Trophoblast cell (in vitro differentiated cells and primary cell): ENCODE measurements at places on chromosomes 12 and 14.
A peak's percentile ranks its signal among the peaks of the same experiment; 100 is the strongest.

DNA sequence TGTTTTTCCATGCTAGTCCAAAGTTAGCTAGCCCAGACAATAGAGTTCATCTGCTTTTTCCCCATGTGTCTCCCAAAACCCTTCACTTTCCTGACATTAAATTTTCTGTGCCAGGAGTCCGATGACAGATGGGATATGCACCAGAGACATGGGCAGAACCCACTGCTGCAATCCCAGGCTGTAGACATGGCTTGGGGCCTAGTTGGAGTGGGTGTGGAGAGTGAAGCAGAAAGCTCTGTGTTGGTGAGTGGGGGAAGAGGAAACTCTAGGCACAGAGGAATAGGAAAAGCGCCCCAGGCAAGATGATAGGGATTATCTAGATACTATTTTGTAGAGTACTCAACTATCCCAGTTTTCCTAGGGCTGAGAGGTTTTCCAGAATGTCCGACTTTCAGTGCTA is 4.8 kb upstream of the KRT74 start:
- no peaks in the 10 kb centered on the region for H3K36me3 ChIP-seq
- H3K4me3 ChIP-seq, result no peak overlapping the region
- no peaks in the 10 kb centered on the region for H3K27me3 ChIP-seq
- peaks cover 5% of the 10 kb centered on the region for H3K4me1 ChIP-seq
- no peak for DNase-seq

DNA sequence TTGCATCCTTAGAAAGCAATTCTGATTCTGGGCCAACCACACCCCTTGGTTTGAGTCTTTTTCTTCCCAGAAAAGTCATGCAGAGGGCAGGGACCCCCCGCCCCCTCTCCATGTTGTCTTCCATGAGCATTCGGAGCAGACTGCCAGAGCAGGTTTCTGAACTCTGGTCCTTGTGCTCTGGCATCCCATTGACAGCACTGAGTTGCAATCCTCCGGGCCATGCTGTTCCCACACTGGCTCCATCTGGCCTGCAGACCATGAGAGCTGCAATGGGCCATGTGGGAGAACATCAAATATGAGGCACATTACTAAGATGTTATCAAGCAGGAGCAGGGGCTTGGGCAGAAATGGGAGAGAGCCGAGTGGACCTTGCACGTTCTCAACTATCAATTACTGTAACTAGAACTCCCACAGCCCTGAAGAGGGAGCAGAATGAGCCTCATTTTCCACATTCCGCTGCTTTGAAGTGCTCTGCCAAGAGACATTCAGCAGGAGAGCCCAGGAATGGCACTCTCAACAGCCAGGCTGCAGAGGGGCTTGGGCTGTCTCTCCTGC is 157.4 kb downstream of the STXBP6 start:
- no peak overlapping the region for H3K4me3 ChIP-seq
- DNase-seq, result no peak
- no peaks in the 10 kb centered on the region for H3K36me3 ChIP-seq
- H3K4me1 ChIP-seq, result no peaks in the 10 kb centered on the region

GRCh38 chr12:111401167-111401605 is 4.5 kb upstream of the SH2B3 start:
- H3K4me1 ChIP-seq, result peaks cover under 1% of the 10 kb centered on the region
- H3K27me3 ChIP-seq, result no peaks in the 10 kb centered on the region
- no peak for DNase-seq
- H3K36me3 ChIP-seq, result no peaks in the 10 kb centered on the region

GRCh38 chr12:27785882-27786570 is 6.0 kb upstream of the MANSC4 start:
- peaks cover 4% of the 10 kb centered on the region for H3K4me1 ChIP-seq
- H3K27me3 ChIP-seq, result no peaks in the 10 kb centered on the region
- H3K4me3 ChIP-seq, result no peak overlapping the region

GRCh38 chr12:24748326-24748725 is 200.6 kb downstream of the BCAT1 start:
- no peak for DNase-seq
- H3K27me3 ChIP-seq, result no peaks in the 10 kb centered on the region
- no peaks in the 10 kb centered on the region for H3K36me3 ChIP-seq
- H3K4me3 ChIP-seq, result no peak overlapping the region
- no peaks in the 10 kb centered on the region for H3K4me1 ChIP-seq

DNA sequence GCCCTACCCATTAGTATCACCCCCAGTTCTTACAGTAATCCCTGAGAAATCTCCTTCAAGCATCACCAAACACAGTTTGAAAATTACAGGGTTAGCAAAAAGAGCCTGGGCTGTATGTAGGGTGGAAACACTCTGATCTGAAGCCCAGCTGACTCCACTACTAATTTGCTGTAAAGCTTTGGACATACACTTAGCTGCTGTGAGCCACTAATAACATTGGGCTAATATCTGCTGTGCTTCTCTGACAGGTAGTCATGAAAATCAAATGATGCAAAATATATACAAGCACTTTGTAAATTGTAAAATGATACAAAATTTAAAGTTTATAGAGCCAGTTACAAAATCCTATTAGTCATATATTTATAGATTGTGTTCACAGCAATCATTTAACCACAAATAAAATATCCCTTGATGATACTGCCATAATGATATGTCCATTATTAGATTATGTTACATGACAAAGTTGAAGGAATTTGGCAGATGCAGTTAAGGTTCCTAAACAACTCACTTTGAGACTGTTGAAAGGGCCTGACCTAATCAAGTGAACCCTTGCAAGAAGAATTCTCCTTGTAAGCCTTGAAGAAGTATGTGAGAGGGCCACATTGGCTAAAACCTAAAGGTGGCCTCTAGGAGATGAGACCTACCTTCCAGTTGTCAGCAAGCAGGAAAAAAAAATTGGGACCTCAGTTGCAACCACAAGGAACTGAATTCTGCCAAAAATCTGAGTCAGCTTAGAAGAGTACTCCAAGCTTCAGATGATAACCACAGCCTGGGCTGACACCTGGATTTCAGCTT is 19.0 kb downstream of the TWF1 start:
- H3K4me3 ChIP-seq, result no peak overlapping the region
- H3K36me3 ChIP-seq, result peaks cover 3% of the 10 kb centered on the region
- no peak for DNase-seq
- H3K27ac ChIP-seq, result no peak overlapping the region

DNA sequence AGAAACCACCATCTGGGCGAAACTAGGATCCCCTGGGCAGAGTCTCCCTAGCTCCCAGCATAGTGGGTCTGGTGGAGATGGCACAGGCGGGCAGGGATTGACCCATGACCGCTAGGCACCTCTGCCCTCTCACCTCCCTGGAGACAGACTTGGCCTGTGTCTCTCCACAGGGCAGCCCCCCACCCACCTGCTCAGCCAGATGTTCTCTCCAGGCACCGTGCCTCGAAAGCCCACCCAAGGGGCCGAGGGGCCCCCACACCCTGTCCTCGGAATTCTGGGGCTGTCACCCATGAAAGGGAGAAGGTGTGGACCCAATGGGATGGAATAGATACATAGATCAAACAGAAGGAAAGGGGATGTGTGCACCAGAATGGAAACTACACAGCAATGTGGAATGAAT is 229.1 kb upstream of the RTL1 start:
- no peaks in the 10 kb centered on the region for H3K4me1 ChIP-seq
- no peaks in the 10 kb centered on the region for H3K27me3 ChIP-seq
- no peak overlapping the region for H3K27ac ChIP-seq
- DNase-seq, result no peak
- no peak overlapping the region for H3K4me3 ChIP-seq
- H3K36me3 ChIP-seq, result no peaks in the 10 kb centered on the region

- H3K27me3 ChIP-seq, result peaks cover 5% of the 10 kb centered on the region
- peaks cover 9% of the 10 kb centered on the region for H3K4me1 ChIP-seq
- peak; percentile 77 for DNase-seq
- peak within 1 kb of the TSS; percentile 71 for H3K4me3 ChIP-seq
- H3K27ac ChIP-seq, result no peak within 1 kb of the TSS
- H3K36me3 ChIP-seq, result no peaks in the 10 kb centered on the region
Observed at GRCh38 chr12:105084251-105085250, at the start of gene ALDH1L2. Gene ALDH1L2, minus strand, starts transcription at chr12:105084458. Its CDS starts 22 bp downstream, at chr12:105084436.

DNA sequence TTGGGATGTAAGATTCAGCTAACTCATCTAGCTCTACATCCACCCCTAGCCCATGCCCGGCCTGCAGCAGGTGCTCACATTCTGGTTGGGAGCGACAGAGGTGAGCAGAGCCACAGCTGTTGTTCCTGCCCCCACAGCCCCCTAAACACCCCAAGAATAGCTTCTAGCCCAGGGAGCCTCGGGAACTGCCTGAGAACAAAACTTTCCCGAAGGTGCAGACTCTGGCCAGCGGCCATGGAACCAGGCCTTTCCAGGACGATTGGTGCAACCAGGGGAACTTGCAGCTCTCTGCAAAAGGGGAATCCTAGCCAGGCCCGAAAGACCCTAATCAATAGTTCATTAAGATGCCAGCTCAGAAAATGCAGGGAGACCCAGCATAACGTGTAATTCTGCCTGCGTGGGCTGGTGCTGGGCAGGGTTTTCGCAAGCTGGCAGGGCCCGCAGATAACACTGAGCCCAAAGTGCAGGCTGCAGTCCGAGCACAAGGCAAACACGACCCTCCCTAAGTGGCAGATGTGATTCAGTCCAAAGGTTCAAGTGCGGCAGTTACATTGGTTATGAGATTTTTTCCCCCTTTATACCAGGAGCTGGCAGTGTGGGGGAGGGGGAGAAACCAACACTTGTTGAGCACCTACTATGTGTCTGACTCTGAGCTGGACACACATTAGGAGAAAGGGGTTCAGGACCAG is 122.5 kb upstream of the MAP1LC3B2 start:
- no peaks in the 10 kb centered on the region for H3K27me3 ChIP-seq
- H3K27ac ChIP-seq, result no peak overlapping the region
- H3K36me3 ChIP-seq, result no peaks in the 10 kb centered on the region
- peaks cover 15% of the 10 kb centered on the region for H3K4me1 ChIP-seq
- no peak overlapping the region for H3K4me3 ChIP-seq
